ENCODE measurements at places on chromosomes 6 and 20. TPM values are rescaled to one million over a fixed set of nuclear protein-coding genes. Genes with fewer than 3 reads are reported as not detected.

The SLC17A4 gene
- not detected for total RNA-seq

The PSMB9 gene
- total RNA-seq = 353 TPM

The ZNF512B gene
- 15.4 TPM for total RNA-seq

The ZBTB9 gene
- total RNA-seq = 9.1 TPM

The SUMO4 gene
- 9.5 TPM for total RNA-seq

The C20orf141 gene
- not detected for total RNA-seq

The VGLL2 gene
- total RNA-seq = not detected

The GRM1 gene
- not detected for total RNA-seq

The PDYN gene
- total RNA-seq = not detected

The FAM83C gene
- not detected for total RNA-seq

The PTPRT gene
- total RNA-seq = not detected

The KIAA1755 gene
- not detected for total RNA-seq

The RCAN2 gene
- 0.37 TPM for total RNA-seq

The GSTA3 gene
- total RNA-seq = not detected

The GATA5 gene
- not detected for total RNA-seq

The TRIM31 gene
- total RNA-seq = not detected

The UBD gene
- not detected for total RNA-seq

The GPX5 gene
- total RNA-seq = not detected

The PCSK2 gene
- not detected for total RNA-seq

The PNLDC1 gene
- total RNA-seq = 0.42 TPM

The HCRTR2 gene
- not detected for total RNA-seq

The KCNQ2 gene
- 0.19 TPM for total RNA-seq

Measured in activated naive CD8-positive, alpha-beta T cell treated with anti-CD3 and anti-CD28 coated beads, Interleukin-2, amount 10 ng/mL, durations not matched to agents 7 days and 5 days (primary cell).